ENCODE measurements at places on chromosomes 6 and 20.

DNA sequence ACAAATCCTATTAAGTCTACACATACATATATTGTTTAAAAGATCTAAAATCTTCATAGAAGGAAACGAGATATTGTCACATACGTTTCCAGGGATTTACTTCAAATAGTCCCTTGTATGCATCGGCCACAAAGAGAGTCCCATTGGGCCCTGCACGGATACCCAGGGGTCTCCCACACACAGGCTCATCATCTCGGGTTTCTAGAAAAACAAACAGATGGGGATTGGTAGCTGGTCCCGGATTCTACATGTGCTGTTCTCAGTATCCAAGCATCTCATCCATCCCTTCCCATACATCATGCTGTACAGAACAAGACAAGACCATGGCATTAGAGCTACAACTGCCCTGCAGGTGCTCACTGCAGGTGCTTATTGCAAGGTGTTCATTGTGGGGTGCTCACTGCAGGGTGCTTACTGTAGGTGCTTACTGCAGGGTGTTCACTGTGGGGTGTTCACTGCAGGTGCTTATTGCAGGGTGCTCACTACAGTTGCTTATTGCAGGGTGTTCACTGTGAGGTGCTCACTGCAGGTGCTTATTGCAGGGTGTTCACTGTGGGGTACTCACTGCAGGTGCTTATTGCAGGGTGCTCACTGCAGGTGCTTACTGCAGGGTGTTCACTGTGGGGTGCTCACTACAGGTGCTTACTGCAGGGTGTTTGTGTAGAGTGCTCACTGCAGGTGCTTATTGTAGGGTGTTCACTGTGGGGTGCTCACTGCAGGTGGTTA is 21.0 kb downstream of the APMAP start:
- no peak for DNase-seq

DNA sequence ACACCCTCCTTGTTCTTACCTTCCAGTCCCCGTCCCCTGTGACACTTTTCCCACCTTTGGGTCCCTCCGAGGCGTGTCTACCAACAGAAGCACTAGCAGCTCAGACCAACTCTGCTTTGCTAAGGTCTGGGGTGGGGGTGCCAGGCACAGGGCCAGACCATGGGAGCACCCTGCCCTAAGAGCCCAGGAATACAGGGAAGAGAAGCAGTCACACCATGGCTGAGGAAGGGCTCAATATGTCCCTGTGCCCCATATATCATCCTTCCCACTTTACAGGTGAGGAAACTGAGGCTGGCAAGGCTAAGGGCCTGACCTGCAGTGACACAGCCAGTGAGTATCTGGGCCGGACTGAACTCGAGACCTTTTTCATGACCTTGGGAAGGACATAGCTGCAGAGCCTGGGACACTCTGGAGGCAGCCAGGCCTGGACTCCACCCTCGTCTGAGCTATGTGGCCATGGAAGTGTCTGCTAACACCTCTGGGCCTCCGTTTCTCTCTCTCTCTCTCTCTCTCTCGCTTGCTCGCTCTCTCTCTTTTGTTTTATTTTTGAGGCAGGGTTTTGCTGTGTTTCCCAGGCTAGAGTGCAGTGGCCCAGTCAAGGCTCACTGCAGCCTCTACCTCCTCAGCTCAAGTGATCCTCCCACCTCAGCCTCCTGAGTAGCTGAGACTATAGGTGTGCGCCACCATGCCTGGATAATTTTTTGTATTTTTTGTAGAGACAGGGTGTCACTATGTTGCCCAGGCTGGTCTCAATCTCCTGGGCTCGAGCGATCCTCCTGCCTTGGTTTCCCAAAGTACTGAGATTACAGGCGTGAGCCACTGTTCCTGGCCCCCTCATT is 156.7 kb downstream of the GRM4 start:
- DNase-seq, result no peak

DNA sequence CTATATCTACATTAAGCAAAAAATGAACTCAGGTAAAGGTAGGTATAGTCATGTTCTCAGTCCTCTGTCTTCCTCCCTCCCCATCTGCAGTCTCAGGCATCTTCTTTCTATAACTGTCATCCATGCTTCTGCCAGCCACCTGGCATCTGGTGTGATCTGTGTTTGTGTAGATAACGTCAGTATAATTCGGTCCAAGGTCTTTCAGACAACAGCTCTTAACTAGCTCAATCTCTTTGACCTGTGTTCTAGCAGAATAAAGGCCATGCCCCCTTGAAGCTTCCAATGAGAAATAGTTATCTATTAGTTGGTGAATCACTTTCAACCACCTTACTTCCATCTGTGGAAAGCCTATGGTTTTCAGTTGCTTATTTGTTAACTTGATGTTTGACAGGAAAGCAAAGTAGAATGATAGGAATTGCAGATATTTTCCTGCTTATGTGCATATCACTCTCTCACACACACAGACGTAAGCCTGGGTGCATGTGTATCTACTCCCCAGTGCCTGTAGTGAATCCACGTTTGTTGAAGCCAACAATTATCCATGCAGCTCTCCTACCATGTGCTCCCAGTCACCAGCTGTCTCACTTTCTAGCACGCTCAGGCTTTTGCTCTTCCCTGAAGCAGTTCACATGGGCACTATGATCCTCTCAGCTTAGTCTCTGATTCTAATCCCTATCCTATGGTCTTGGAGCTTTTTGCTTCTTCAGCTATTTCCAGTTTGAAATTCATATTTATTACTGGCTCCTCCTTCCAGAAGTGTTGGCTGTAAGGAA is 433.7 kb upstream of the MANEA start:
- DNase-seq, result no peak

DNA sequence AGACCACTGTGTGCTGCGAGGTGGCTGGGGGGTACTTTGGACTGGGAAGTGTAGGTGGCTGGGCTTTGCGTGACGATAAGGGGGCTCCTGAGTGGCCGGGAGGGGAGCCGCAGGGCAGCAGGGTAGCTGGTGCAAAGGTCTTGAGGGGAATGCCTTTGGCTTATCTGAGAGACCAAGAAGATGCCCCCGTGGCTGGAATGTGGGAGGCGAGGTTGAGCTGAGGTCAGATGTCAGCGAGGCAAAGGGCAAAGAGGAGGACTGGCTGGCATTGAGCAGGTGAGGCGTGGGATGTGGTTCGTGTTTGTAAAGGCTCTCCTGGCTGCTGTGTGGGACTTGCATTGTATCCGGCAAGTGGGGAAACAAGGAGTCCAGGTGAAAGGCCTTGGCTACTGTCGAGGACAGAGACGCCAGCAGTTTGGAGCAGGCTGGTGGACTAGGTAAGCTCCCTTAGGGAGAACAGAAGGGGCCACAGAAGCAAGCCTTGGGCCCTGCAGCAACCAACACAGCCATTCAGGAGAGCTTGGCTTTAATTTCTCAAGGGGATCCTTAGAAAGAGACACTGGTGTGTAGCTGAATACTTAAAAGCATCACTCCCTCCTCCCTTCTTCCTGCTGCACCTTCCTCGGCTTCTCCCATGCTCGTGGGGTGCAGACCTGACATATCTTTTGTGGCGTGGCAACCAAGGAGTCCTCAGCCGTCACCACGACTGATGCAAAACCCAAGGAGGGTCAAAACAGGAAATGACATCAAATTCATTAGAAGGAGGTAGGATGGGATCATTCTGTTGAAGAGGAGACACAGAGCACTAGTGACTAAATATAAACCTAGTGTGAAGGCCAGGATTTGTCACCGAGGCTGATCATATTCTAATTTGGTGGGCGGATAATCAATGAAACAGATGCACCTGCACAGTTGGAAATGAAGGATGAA is 53.5 kb upstream of the ERVFRD-1 start:
- DNase-seq, result no peak

DNA sequence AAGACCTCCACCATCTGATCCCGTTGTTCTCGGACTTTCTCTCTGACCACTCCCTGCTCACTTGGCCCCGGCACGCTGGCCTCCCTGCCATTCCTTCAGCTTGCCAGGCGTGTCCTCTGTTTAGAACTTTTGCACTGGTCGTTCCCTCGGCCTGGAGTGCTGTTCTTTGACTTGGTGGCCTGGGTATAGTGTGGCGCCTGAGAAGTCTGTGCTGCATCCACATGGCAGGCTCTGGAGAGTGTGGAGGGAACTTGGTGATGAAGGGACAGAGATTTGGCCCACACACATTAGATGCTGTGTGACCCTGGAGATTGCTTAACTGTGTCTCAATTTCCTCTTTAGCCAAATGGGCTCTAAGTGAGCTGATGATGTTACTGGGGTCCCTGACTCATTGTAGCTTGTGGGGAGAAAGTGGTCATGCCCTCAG is 13.0 kb upstream of the TGM2 start:
- DNase-seq, result peak; percentile 91

DNA sequence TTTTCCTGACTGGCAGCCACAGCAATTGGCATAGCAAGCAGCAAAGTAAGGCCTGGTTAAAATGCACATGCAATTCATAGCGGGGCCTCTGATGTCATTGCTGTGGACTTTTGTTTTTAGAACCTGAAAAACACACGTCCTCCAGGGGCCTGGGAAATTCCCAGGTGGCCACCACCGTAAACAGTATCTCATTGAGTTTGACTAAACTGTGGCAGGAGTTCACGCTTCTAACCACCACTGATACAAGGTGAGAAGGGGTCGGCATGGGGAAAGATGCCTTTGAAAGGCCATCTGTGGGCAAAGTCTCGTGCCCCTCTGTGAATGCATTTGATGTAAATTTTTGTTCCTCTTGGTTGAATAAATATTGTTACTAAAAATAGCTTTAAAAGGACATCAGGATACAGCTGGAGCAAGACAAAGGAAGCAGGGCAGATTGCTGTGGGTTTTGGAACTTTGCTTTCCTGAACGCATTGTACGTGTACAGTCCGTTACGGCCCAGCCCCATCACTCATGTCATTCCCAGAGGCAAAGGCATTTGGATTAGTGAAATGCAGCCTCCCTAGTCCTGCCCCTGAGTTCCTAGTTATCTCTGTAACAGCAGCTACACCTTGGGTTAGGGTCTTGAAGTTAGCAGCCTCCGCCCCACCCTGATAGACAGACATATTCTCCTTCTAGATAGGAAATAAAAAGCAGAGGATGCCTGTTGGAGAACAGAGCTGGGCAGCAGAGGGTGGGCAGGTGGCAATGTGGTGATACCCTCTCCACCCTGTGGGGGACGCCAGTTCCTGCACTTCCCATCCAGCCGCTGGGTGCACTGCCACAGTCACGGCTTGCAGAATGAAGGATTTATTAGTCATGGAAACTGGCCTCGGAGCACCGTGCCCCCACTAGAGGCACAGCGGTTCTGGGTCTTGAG is 80.3 kb downstream of the ZDHHC14 start:
- peak; percentile 44 for DNase-seq

DNA sequence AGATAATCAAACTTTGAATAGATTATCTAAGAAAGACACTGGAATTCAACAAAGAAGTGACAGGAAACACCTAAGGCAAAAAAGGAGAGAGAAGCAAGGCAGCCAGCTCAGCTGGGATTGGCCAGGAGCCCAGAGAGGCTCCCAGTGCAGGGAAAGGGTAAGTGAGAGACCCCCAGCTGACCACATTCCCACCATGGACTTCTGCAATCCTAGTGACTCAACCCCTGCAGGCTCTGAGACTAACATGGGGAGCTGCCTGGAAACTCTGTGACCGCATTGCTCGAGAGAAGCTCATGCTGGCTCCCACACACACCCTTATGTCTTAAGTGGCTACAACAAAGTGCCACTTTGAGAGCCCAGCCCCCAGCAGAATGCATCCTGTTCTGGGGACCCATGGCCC is 215.1 kb downstream of the PACRG start:
- no peak for DNase-seq

DNA sequence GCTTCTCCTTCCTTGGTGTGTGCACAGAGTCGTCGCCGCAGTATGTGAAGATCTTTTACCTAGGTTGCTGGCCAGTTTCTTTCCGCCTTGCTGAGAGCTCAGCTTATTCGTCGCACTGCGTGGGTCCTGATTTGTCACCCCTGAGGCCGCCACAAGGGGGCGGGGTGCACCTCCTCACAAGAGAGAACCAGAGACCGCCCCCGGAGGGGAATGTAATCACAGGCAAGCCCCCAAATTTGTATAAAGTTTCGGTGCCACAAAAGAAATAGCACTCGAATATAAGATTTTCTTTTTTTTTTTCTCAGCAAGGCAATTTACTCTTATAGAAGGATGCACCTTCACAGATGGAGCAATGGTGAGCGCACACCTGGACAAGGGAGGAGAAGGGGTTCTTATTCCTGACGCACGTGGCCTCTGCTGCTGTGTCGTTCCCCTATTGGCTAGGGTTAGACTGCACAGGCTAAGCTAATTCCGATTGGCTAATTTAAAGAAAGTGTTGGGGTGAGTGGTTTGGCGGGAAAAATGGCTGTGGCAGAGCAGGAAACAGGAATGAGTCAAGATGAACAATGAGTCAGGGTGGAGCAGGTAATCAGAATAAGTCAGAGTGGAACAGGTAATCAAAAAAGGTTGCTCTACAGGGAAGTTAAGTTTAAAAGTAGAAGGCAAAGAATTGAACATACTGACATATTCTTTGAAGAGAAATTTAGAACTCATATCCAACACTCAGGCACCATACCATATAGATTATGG is 19.5 kb downstream of the NCOA3 start:
- no peak for DNase-seq

DNA sequence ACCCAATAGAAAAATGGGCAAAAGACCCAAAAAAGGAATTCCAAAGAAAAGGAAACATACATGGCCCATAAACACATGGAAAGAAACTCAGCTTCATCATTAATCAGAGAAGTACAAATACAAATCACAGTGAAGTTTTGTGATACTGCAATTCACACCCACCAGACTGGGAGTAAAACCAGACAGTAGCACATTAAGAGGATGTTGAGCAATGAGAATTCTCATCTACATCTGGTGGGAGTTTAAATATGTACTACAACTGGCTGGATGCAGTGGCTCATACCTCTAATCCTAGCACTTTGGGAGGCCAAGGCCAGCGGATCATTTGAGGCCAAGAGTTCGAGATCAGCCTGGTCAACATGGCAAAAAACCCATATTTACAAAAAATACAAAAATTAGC is 125.7 kb upstream of the PHACTR1 start:
- peak; percentile 58 for DNase-seq

DNA sequence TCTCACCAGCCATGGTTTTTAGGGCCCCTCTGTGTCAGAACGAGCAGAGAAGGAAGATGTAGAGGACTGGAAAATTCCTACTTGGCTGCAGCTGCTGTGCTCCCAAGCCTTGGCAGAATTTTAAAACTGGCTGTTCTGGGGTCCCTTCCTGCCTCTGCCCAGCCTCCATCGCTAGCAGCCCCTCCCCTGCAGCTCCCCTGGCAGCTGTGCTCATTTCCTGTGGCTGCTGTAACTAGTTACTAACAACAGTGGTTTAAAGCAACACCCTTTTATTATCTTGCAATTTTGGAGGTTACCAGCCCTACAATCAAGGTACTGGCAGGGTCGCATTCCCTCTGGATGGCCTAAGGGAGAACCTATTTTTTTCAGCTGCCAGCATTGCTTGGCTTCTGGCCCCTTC is 3.7 kb upstream of the CST11 start:
- no peak for DNase-seq

DNA sequence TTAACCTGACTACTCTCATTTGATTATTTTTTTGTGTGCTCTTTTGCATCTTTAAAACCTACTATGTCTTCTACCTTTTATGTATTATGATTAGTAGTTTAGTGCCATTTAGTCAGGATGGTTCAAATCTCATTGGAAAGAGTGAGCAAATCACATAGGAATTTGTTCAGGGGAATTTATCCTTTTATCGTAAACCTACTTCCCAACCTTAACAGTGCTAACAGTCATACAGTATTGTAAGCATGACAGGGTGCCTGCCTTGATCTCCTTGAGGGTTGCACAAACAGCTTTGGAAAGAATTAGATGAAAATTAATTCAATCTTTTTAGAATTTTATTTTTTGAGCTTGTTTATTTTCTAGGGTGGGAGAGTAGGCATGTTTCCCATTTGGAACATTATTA is 18.3 kb downstream of the RNF8 start:
- DNase-seq, result no peak

GRCh38 chr6:132520953-132521352 is 8.0 kb upstream of the STX7 start:
- DNase-seq, result no peak
